ENCODE measurements at places on chromosomes 2 and 18.

- DNase-seq: peak; percentile 86
Measured at GRCh38 chr2:60839126-60839813, 42.1 kb upstream of the REL start.

DNA sequence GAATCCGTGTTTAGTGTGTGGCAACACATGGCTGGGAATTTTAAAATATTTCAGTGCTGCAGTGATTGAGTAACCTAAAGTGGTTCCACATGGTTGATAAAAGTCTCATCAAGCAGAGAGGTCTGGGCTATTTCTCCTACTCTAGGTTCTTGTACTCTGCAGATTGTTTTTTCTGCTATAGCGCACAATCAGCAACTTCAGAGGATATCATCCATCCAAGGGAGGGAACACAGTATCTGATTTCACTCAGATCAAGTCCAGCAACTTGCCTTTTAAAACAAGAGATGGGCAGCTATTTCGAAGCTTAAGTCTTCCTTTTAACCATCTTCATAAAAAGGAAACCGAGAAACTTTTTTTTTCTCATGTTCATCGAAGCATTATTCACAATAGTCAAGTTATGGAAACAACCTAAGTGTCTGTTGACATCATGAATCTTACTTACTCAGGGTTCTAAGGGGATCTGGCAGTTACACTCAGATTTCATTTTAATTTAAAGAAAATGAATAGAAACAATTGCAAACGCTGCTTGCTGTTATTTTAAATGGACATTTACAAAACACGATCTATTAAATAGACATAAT, 172.7 kb upstream of the TRIB2 start:
- DNase-seq: no peak

GRCh38 chr18:35519148-35519899, 21.6 kb upstream of the INO80C start:
- no peak for DNase-seq

DNA sequence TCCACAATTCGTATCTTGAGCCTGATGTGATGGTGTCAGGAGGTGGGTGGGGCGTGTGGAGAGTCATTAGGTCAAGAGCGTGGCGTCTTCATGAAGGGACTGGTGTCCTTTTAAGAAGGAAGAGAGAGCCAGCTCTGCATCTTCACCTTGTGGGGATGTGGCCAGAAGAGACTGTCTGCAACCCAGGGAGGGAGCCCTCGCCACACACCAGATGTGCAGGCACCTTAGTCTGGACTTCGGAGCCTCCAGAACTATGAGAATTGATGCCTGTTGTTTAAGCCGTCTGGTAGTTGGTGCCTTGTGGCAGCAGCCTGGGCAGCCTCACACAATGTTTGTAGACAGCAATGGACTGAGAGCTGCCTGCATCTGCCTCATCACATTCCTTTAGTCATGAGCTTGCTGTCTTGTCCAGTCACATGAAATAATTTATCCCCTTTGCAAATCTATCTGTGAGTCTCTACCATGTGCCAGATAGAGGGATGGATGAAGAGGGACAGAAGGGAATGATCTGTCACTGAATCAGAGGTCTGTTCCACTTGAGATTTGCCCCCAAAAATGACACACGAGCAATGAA, 61.0 kb downstream of the MYT1L start:
- no peak for DNase-seq

DNA sequence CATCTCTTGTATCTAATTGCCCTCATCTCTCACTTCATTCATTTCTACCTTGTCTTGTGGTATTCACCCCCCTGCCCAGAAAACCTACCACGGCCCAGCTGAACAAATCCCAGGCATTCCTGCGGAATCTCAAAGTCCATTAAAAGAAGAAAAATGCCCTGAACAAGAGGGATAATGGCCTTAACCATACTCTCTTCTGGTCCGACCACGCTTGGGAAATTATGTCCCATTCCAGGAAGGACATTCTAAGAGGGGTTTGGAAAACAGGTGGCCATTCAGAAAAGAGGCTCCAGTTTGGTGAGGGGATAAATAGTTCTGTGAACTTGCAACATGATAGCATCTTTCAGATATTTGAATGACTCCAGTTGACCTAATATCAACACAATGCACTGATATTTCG, 349.9 kb upstream of the ZNF521 start:
- DNase-seq: no peak

DNA sequence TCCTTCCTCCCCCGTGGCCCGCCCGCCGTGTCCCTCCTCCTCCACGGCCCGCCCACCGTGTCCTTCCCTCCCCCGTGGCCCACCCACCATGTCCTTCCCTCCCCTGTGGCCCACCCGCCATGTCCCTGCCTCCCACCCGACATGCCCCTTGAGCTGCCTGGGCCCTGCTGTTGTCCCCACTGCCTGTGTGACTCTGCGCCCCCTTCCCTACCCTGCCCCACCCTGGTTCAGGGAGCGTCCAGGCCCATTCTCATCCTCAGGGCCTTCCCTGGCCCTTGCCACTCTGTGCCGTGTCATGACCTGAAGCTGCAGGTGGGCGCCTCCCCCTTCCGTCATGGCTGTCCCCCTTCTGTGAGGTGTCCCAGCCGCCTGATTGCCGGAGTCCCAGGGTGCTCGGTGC, 20.7 kb downstream of the D2HGDH start:
- no peak for DNase-seq

GRCh38 chr2:73935641-73936040, 9.0 kb downstream of the DGUOK start:
- DNase-seq: no peak

GRCh38 chr2:42424033-42424432, 63.0 kb upstream of the COX7A2L start:
- no peak for DNase-seq

GRCh38 chr2:220104871-220105351, 477.5 kb downstream of the SLC4A3 start:
- DNase-seq: no peak

DNA sequence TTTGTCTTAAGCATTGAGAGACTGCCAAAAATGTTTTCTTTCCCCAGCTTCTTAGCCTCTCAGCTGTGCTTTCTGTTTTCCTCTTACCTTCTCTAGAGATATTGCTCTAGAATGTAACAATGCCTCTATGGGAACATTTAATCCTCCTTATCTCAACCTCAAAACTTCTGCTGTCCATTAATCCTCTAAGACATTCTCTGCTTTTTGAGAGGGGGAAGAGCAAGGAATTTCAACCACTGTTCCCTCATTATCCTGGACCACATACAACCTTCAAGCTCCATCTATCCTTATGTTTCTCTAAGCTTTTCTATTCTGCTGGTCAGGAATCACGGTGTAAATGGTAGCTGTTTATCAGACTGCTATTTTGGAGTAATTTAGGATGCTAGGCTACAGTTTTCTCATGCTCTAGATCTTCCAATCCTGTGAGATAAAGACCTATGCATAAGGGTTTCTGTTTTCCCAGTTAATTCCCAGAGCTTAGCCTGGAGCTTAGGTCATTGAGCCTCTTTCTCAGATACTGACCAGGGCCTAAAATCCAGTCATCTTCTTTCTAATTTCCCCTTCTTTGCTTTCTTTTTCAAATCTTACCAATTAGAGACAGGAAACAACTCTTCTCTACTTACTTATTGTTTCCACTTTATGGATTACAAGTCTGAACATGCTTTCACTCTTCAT, 282.0 kb downstream of the CALCRL start:
- DNase-seq: no peak

- no peak for DNase-seq
Measured at GRCh38 chr2:144358979-144359541, 160.9 kb downstream of the ZEB2 start.

- peak; percentile 55 for DNase-seq
Measured at GRCh38 chr2:149080971-149081370, 42.5 kb downstream of the LYPD6B start.

GRCh38 chr2:106307860-106308259, 113.8 kb upstream of the UXS1 start:
- no peak for DNase-seq

DNA sequence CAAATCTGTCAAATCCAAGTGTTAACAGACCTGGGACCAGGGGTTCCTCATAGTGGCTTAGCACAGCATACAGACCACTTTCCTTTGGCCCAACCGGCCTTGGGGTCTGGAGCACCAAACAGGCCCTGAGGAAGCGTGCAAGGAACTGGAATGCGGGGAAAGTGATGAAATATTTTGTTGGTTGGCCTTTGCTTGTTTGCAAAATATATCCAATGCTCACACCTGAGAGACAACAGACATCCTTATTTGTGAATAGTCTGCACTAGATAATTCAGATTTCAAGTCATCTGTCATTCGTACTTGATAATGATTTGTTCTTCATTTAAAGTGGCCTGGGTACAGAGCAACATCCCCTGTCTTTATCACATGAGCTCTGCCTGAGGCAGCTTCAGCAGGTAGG, 43.5 kb downstream of the ABCG8 start:
- no peak for DNase-seq

GRCh38 chr2:238287737-238288649, at the start of gene PER2:
Gene PER2 (minus strand): TSS chr2:238288610. CDS start chr2:238277936, 10,674 bp downstream.
- DNase-seq: no peak

DNA sequence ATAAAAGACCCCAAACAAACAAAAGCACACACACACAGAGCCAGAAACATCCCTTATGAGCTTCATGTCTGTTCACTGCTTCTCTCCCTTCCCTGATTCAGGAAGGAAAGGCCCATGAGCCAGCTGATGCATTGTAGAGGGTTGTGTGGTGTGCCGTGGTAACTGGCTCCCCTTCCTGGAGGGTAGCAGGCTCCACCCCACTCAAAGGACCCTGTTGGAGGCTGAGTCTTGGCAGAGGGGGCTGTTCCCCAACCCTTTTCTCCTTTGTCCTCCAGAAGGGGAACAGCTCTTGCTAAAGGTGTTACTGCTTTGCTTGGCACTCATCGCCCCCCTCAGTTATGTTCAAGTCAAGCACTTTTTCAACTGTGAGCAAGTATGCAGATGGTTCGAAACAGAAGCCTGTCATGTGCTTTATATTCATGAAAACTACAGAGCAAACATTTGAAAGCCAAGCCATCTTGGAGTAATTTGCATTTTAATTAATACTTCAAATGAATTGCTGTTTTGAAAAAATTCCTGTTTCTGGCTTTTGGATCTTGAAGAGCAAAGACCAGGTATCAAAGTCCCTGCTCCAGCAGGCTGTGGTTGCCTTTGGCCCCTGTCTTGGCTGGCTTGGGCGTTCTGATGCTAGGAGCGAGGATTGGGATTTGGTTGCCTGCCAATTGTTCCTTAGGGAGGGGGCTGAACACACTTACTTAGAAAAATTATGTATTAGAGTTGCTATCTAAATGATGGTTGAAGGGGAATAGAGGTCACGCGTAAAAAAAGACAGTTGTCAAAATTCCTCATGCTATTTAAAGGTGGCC, 267.8 kb downstream of the TSN start:
- no peak for DNase-seq

GRCh38 chr2:179793902-179794301, 67.5 kb downstream of the ZNF385B start:
- no peak for DNase-seq

- no peak for DNase-seq
Measured at GRCh38 chr2:133717497-133717896, 149.2 kb upstream of the NCKAP5 start.

- DNase-seq: no peak
Measured at GRCh38 chr18:75507636-75508035, 80.1 kb upstream of the SMIM21 start.

DNA sequence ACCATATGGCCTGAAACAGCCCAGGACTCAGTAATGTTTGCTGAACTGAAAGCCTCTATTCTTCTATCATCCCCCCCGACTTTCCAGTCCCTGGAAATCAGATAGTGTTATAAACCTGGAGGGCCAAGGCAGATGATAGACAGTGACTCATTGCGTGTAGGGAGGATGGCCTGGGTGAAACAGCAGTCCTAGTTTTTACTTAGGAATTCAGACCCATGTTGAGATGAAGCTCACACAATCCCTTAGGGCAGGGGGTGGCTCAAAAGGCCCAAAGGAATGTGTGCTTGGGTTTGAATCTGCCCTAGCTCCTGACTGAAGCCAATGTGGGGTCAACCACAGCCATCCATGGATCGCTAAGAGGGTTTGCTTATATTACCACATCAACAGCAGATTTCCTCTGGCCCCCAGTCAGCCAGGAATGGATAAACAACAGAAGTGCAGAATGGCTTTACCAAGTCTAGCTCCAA, 43.9 kb upstream of the STPG4 start:
- no peak for DNase-seq

- DNase-seq: no peak
Measured at GRCh38 chr2:228575897-228576296, 394.4 kb upstream of the SPHKAP start.

DNA sequence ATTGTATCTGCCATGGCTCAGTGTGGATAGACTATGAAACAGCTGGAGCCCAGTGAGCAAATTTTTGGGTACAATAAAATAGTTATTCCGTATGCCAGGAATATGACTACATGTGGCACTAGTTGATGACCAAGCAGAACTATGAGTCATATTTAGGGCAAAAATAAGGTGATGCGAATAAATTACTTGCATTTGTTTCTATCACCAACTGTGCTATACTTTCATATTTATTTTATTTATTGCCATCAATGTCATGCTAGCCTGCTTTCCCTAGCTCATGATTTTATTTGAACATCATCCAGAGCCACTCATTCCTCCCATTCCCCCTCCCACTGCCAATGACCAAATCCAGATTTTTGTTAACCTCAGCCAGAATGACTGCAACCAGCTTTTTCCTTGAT, 13.3 kb upstream of the FAP start:
- DNase-seq: no peak

GRCh38 chr2:152542995-152543481, 174.2 kb downstream of the PRPF40A start:
- peak; percentile 58 for DNase-seq

DNA sequence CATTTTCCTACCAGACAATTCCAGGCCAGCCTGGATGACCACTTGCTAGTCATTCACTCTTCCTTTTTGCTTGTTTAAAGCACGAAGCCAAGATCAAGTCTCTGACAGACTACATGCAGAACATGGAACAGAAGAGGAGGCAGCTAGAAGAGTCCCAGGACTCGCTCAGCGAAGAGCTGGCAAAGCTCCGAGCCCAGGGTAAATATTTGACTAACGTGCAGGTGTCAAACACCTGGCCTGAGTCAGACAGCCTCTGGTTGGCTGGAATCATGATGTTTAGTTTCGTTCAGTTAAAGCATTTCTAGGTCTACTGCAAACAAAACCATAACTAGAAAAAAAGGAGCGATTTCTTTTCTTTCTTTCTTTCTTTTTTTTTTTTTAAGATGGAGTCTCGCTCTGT, 44.2 kb upstream of the LYPD6B start:
- no peak for DNase-seq

DNA sequence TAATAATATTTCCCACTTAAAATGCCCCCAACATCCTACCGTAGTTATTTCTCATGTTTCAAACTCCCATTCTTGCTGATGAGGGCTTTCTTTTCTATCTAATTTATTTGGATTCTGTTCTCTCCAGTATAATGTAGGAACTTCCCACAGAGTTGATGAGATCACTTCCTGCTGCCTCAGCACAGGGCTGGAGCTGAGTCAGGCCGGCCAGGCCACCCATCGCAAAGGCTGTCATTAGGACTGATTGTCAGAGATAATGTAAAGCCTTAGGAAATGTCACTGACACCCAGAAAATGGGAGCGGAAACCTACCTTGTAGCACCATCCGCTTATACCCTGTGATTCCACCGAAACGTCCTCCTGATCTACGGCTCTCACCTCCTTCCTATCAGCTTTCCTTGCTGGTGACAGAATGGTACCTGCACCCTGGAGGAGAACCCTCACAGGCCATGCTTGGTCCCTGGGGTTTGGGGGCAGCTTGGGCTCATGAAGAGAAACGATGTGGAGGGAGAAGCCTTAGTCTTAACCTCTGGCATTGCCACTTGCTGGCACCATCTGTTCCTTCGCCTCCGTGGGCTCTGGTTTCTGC, 672.8 kb upstream of the ID2 start:
- DNase-seq: no peak

- no peak for DNase-seq
Measured at GRCh38 chr2:69798290-69798908, 31.1 kb upstream of the GMCL1 start.

GRCh38 chr2:223613017-223613950, 11.1 kb upstream of the SCG2 start:
- peak; percentile 67 for DNase-seq

All from NT2/D1 (cell line).